Heart left ventricle (tissue), 16 donors: ENCODE measurements at places on chromosomes 7 and 10. TPM values are rescaled to one million over a fixed set of nuclear protein-coding genes. Genes with fewer than 3 reads are reported as not detected.

- no peak for DNase-seq
Observed at GRCh38 chr7:28483908-28484605, 71.7 kb downstream of the CREB5 start.

DNA sequence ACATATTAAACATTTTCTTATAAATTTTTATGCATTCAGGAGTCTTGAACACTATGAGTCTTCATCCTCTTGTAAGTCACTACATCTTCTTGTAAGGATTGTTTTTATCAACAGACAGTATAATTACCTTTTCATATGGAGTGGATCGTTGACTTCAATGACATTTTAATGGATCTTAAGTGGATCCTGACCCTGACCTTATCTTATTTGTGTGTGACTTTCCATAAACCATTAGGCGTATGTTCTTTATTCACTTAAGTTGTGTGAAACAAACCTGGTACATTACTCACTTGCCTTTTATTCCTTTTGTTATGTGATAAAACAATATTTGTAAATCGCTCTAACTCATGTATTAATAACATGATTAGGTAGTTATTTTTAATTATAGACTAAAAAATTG is 18.5 kb upstream of the SEMA3C start:
- DNase-seq: no peak

- no peak for DNase-seq
Observed at GRCh38 chr7:78172933-78173591, 374.5 kb downstream of the PHTF2 start.

DNA sequence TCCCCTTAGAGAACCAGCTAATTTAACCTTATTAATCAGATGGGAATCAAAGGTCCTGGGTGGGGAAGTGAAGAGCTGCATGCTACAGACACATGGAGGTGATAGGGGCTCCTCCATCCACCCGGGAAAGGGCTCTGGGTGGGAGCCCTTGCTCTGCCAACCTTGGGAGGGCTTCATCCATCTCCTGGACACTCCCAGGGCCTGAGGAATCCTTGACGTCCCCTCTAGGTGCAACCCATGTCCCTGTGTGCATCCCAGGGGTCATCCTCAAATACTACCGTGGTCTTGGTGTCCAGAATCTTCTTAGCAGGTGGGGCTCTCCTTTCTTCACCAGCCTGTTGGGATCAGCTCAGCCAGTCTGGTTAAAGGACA is 55.4 kb upstream of the IGFBP3 start:
- no peak for DNase-seq

DNA sequence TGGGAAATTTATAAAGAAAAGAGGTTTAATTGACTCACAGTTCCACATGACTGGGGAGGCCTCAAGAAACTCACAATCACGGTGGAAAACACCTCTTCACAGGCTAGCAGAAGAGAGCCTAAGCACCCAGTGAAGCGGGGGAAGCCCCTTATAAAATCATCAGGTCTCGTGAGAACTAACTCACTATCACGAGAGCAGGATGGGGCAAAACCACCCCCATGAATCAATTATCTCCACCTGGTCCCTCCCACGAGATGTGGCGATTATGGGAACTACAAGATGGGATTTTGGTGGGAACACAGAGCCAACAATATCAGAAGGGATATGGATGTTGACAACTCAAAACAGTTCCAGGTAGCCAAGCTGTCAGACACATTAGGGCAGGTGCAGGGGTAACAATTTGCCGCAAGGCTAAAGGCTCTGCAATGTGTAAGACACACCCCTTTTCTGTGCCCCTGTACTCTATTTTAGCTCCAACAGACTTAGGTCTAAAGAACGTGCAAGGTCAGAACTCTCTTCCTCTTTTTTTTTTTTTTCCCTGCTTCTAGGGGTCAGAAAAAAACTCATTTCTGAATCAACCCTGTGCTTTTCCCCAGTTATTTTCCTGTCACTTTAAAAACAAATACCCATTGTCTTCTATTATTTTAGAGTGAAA is 30.7 kb upstream of the RBM20 start:
- DNase-seq: no peak

DNA sequence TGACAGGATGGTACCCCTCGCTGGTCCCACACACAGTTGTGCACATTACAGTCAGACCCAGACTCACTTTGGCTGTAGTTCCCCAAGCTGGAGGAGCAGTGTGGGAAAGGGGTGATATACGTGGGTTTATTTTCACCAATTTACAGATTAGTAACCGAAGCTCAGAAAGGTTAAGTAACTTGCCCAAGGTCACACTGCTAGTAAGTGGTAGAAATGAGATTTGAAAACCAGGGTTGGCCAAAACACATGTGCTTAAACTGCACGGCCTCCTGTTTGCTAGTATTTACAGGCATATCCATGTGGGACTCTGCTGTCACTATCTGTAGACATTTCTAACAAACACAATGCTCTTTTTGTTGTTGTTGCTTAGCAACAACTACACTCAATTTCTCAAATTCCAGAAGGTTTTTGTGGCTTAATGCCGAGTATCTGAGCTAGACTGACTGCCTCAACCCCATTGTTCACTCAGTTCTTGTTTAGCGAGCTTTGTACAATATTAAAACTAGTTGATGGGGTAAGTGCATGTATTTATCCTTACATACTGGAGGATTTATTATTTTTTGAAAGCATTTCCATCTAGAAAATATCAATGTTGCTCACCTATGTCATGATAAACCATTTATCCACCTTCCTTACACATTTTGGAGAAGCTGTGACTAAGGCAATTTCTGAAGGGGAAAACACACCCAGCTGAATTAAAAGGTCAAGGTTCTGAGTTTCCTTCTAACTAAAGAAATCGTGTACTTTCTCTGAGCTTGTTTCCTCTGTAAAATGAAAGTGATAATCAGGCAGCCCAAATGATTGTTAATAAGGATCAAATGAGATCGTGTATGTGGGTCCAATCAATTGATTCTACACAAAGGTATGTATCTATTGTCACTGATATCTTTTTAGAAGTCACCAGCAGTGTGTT is 5.3 kb upstream of the TMEM139 start:
- DNase-seq: no peak

- no peak for DNase-seq
Observed at GRCh38 chr7:121395494-121395960, 581 bp downstream of the FAM3C start.

GRCh38 chr7:46589286-46589685 is 668.2 kb upstream of the IGFBP3 start:
- DNase-seq: no peak

DNA sequence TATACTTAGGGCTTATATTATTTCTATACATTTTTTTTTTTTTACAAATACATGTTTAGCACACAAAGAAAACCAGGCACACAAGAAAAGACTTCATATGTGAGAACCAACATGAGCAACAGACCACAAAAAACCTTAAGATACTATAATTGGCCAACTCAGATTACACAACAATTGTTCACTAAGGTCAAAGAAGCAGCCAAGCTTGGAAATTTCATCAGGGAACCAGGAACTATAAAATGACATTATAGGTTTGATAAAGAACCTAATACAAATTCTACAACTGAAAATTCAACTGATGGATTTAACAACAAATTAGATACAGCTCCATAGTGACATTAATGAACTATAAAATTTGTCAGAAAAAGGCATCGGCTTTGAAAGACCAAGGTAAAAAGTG is 4.4 kb upstream of the LUC7L2 start:
- DNase-seq: no peak

DNA sequence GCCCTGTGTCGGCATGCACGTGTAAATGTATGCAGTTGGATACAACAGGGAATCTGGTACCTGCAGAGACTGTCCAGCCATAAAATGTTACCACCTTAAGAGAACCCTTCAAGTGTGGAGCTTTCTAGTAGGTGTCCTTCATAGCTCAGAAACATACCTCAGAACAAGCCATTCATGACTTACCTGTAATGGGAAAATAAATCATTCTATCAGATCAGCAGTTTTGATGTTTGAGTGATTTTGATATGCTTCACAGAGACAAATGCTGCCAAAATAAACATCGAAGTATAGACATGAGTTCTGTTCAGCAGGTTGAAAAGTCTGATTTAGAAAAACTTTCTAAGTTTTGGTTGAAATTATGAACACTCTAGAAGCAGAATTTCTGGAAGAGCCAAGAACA is 33.5 kb upstream of the UMAD1 start:
- no peak for DNase-seq

GRCh38 chr10:28676326-28676967 is 874 bp upstream of the BAMBI start:
- no peak for DNase-seq

- DNase-seq: no peak
Observed at GRCh38 chr10:31042670-31043069, 11.0 kb upstream of the ZNF438 start.

GRCh38 chr10:13672548-13672947 is 85.8 kb downstream of the PRPF18 start:
- DNase-seq: no peak

DNA sequence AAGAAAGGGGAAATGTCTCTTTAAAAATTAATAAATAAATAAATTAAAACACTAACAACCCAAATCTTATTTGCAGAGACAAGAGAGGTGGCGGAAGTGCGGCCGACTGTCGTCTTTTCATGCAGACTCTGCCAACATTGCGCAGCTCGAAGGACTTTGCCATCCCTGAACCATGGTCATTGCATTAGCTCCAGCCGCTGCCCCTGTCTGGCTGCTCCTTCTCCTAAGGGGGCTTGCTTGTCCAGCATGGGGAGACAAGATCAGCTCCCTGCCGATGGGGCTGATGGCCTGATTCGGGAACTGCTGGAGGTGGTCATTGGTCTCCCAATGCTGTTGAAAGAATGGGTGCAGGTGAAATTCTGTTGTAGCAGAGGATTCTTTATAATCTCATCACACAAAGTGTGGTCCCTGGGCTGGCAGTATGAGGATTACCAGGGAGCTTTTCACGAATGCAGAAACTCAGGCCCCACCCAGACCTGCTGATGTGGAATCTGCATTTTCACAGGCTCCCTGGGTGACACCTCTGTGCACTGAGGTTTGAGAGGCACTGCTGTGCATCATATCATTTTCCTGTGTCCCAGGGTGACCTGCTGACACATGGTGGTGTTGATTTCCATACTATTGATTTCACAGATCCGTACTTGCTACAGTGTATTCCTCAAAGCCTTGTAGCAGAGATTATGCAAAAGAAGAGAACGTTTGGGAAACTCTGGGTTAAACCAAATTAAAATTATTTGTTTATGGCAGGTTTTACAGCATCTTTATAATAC is 172.4 kb upstream of the ZMIZ1 start:
- DNase-seq: no peak

DNA sequence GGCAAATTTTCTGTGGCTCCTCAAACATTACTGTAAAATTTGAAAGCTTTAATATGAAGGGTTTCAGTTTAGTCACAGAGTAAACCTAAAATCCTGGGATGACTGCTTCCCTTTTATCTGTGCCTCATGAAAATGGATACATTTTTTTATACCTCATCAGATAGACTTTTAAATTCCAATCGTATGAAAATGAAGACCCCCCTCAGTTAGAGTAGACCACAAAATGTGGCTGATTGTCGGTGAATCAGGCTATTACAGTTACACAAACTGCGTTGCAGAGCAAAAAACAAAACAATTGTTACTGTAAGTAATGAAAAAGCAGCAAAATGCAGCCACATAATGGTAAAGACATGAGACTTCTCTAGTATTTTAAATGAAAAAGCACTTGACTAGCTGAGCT is 296.2 kb downstream of the CNTNAP2 start:
- no peak for DNase-seq

GRCh38 chr10:99569961-99570360 is 37.2 kb downstream of the NKX2-3 start:
- DNase-seq: no peak

GRCh38 chr7:7773334-7774309 is 55.2 kb upstream of the RPA3 start:
- DNase-seq: no peak

Gene NUTM2B
- polyA plus RNA-seq: 1.8 TPM

Gene HOXA5
- not detected for polyA plus RNA-seq

Gene TMEM213
- polyA plus RNA-seq: not detected

Gene TRIP6
- polyA plus RNA-seq: 10.6 TPM

Gene EBF3
- polyA plus RNA-seq: 4.3 TPM

Gene ADCYAP1R1
- polyA plus RNA-seq: 0.69 TPM

Gene GNGT1
- not detected for polyA plus RNA-seq

Gene TCF7L2
- polyA plus RNA-seq: 4.3 TPM

Gene VTI1A
- 6.0 TPM for polyA plus RNA-seq
